Tibial artery (tissue), 4 donors: ENCODE measurements at places on chromosomes 6 and 20.

DNA sequence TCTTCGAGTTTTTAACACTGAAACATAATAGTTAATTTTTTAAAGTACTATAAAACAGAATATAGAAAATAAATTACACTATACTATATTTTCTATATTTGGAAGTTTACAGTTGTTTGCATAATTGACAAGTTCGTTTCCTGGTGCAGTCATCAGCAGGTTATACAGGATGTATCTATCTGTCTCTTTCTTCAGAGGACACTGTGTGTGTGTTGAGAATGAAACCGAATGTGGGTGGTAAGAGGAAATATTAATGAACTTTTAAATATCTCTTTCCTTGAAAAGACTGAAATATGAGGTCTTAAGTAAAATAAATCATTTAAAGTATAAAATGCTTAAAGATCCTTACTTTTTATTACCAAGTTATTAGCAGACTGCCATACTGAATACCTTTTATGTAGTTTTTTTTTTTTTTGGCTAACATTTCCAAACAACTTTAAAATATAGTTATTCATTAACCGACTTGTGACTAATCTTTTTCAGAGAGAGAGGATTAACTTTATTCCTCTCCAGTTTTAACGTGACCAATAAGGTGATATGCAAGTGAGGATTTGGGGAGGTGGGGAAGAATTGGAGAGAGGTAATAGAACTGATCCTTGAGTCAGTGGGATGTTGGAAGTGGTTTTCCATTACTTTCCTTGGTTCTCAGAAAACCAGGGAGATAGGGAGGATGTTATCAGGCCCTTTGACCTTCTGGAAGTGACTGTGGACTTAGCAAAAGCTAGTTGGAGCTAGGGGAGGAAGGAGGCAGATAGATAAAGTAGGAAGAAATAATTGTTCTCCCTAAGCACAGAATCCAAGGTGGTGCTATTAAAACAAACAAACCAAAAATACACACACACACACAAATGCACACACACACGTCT lies 380.0 kb upstream of the FLRT3 start:
- DNase-seq, result no peak

- DNase-seq, result no peak
Measured at GRCh38 chr20:10573273-10573950, 100.4 kb downstream of the JAG1 start.

- DNase-seq, result peak; percentile 89
Measured at GRCh38 chr6:42547407-42548329, 16.2 kb upstream of the UBR2 start.

DNA sequence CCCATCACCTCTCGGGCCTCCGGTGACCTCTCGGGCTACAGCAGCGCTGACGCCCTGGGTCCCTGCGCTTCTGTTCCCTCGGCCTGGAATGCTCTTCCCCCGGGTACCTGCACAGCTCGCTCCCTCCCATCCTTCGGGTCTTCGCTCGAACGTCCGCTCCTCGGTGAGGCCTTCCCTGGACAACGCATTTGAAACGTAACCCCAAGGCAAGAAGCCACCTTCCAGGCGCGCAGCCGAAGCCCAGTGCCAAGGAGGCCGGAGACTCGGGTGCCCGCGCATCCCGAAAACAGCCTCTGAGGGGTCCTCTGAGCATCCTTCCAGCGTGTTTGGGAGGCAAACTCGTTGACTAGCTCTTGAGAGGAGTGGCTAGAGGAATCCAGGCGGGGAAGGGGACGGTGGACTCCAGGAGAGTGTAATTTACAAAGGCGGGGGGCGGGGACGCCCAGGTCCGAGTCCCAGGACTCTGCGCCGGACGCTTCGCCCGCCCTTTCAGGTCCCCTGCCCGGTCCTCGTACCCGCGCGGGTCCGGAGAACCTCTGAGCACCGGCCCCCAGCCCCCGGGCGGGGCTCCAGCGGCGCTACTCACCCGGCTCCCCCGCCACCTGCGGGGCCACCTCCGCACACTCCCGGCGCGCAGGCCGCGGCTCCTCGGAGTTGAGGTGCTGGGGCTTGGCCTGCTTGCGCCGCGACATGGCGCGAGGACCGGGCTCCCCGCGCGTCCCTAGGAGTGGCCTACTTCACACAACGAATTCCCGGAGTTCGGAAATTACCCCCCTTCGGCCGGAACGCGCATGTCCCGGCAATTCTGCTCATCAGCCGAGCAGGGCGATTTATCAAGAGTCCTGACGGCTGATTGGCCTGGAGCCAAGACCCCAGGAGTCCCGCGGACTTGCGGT lies 86.8 kb downstream of the ZFP64 start:
- DNase-seq, result no peak

GRCh38 chr20:46423342-46423741 lies 16.9 kb upstream of the ELMO2 start:
- no peak for DNase-seq

- DNase-seq, result no peak
Measured at GRCh38 chr6:158789115-158789917, 29.9 kb downstream of the EZR start.

- no peak for DNase-seq
Measured at GRCh38 chr20:63957690-63958441, 1.6 kb upstream of the UCKL1 start.

DNA sequence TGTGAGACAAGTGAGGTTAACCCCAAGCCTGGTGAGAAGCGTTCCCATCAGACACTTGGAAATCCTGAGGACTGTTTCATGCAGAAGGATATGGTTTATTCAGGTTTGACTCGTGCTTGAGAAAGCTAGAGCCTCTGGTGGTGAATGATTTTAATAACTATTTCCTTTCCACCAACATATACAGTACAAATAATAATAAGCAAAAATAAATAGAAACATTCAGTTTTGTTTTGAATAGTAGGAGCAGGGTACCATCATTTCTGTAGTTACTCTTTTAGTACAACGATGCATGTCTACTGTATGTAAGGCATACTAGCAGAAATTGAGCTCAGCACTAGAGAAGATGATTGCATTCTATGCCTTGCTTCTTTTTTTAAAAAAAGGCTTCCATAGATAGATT lies 33.5 kb downstream of the PLG start:
- DNase-seq, result no peak

DNA sequence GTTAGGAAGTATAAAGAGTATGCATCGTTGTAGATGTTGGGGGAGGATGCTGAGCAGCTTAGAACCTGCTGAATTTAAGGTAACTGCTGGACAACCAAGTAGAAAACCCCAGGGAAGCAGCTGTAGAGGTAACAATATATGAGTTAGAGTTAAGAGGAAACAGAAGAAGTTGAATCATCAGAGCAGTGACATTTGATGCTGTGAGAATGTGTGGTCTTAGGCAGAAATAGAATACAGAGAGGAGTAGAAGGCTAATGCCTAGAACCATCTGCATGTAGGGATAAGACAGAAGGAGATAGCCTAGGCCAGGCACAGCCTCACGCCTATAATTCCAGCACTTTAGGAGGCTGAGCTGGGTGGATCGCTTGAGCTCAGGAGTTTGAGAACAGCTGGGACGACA lies 22.6 kb upstream of the DYNLRB1 start:
- DNase-seq, result no peak
